NAMALWA (cell line): ENCODE measurements at places on chromosomes 2 and 18.
A peak's percentile ranks its signal among the peaks of the same experiment; 100 is the strongest.

DNA sequence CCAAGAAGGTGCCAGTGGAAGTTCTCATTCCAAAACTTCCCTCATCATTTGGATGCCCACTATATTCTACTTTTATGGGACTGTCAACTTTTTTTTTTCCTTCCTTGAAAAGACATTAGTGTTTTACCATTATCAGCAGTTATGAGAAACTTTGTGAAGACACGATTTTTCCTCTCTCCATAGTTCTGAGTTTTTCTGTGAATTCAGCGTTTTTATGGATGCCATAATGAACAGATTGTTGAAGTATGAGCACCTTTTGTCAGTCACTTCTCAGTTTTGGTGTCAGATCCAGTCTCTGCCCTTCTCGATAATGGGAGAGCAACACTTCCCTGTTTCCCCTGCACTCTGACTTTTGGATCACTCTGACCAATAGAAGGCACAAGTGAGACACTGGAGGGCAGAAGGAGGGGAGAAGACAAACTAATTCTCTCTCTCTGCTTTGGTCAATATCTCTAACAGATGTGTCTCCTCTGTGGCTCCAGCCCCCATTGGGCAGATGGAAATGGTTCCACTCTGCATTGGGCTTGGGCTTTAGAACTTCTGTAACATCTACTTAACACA lies 53.5 kb upstream of the FN1 start:
- DNase-seq, result no peak

DNA sequence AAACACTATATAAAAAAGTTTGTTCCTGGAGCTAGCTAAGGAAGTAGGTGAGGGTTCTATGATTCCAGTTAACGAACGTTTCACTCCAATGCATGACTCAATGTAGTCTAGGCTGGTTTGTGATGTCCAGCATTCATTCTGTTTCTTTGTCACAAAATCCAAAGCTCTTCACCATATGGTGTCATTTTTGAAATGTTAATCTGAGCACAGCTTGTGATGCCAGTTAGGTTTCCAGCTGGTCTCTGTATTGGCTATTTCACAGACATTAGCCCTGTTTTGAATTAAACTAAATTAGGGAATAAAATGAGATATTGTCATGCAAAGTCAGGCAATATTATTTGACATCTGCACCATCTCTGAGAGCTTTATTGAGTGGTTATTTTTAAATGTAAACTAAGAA lies 159.4 kb downstream of the RBM43 start:
- no peak for DNase-seq

GRCh38 chr2:85706063-85706462 lies 11.9 kb downstream of the GNLY start:
- no peak for DNase-seq

DNA sequence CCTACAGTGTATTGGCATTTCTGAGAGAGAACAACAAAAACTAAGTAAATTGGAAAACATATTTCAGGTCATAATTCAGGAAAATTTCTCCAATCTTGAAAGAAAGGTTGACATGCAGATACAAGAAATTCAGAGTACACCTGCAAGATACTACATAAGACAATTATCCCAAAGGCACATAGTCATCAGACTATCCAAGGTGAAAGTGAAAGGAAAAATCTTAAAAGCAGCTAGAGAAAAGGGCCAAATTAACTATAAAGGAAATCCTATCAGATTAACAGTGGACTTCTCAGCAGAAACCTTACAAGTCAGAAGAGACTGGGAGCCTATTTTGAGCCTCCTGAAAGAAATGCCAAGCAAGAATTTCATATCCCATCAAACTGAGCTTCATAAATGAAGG lies 449.0 kb upstream of the MMADHC start:
- no peak for DNase-seq

- DNase-seq, result no peak
Measured at GRCh38 chr2:133266926-133267590, 301.2 kb downstream of the NCKAP5 start.

GRCh38 chr2:11344342-11344955 lies at the start of gene ROCK2:
TSS of gene ROCK2 (minus strand) at chr2:11344636. CDS start at chr2:11344136, 500 bp downstream.
- DNase-seq, result peak; percentile 65

- no peak for DNase-seq
Measured at GRCh38 chr18:25826823-25827222, 263.6 kb downstream of the SS18 start.

DNA sequence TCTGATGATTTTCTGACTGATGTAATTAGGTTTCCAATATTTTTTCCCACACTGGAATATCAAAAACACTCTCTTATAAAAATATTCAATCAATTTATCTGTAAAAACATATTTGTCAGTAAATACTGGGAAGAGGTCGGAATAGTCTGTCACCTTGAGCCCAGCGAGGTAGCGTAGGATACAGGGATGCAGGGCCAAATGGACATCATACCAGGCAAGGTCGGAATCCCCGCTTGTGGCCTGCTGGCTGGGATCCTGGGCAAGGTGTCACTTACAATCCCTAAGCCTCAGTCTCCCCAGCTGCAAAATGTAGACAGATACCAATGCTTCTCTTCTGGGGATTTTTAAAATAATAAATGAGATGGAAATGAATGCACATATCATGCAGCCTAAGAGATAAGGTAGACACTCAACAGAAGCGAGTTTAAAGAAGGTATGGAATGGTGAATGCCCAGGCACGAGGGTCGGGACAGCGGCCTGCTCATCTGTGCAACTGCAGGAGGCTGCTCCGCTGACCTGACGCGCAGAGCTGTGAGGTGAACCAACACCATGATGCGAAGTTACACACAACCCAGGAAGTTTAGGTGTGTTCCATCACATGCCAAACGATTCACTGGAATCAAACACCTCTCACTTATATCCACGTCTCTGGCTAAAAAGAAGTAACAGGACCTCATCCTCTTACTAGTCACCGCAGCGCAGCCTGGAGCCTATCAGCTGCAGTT lies 98.2 kb downstream of the EIPR1 start:
- DNase-seq, result no peak

DNA sequence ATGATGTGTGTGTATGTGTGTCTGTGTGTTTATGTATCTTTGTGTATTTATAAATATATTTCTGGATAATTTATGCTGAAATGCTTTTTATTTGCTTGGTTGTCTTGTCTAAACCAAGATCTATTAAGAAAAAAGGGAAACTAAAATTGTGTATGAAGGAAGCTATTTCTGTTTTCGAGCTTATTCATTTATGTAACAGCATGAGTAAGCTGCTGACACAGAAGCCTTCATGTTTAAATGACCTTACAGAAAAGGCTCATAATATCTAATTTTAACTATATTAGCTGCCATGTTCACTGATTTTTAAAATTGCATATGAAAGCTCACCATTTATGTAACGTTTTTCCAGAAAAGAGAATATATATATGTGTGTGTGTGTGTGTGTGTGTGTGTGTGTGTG lies 392.8 kb downstream of the PTH2R start:
- DNase-seq, result no peak

DNA sequence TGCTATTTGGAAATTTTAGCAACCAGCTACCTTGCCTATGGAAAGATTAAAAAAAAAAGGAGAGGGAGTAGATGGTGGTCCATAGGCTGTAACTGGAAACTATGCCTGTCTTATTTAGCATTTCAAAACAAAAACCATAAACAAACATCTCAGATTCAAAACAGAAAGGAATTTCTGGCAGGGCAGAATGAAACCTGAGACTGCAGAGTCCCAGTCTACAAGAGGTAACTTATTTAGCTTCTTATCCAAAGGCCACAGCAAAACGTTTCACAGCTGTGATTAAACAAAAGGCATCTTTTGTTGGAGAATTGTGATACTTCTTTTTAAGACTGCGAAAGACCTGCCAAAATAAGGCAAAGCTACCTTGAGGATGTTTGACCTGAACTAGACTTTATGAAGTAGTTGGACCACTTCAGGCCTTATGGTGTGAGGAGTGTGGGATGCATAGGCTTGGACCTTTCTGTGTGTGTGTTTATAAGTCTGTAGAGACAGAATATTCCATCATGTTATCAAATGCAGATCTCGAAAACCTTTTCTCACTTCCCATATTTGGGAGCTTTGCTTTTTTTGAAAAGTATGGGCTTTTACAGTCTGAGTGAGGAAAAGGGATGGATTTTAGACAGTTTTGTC lies 11.0 kb downstream of the CRIM1 start:
- DNase-seq, result no peak

DNA sequence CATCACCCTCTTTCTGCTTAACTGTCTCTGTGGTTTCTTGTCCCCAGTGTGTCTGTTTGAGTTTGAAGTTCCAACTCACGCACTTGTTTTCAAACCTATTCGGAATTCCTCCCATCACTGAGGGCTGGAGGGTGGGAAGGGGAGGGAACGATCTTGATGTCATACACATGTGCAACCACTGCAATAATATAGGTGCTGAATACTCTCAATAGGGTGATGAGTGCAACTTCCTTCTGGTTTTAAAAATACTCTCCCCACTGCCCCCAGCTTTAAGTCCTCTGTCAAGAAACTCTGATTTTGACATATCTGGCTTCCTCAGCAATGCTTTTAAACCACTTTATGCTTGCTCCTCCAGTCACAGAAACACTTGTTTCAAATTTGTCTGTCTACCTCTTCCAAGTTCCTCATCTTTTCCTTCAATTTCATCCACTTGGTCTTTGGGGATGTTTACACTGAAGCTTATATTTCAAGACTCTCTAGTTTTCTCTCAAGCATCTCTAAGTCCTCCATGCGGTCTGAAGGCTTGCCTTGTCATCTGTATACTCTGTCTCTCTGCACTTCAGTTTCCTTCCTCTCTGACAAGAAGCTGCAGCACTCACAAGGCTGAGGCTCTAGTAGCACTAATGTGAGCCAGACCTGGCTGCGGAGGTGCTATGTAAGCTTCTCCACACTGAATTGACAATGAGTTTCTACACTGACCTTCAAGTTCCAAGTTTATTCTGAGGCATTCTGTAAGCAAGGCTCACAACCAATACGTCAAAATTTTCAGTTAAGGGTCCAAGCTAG lies 422.3 kb downstream of the ZEB2 start:
- no peak for DNase-seq

- no peak for DNase-seq
Measured at GRCh38 chr2:122029945-122030344, 274.5 kb downstream of the TSN start.

- DNase-seq, result no peak
Measured at GRCh38 chr2:45011121-45011520, 1.9 kb upstream of the SIX2 start.

DNA sequence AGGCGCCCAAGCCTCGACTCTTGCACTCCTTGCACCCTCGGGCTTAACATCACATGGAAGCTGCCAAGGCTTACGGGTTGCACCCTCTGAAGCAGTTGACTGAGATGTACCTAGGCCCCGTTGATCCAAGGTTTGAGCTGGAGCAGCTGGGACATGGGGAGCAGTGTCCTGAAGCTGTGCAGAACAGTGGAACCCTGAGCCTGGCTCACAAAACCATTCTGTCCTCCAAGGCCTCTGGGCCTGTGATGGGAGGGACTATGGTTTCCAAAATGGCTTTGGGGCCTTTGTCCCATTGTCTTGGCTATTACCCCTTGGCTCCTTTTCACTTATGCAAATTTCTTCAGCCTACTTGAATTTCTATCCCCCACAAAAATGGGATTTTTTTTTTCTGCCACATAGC lies 454.0 kb downstream of the PIK3C3 start:
- no peak for DNase-seq

DNA sequence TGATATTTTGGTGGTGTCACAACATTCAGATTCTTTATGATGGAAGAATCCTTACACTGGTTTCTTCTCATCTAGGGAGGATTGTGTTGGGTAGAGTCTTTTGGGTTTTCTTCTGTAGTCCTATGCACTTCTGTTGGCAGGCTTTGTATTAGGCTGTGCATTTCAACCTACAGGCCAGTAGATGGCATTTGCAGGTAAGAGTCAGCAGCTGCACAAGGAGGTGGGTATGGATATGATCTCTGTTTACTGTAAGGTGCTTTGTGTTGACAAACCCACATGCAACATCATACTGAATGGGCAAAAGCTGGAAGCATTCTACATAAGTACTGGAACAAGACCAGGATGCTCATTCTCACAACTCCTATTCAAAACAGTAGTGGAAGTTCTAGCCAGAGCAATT lies 656.8 kb downstream of the METTL4 start:
- DNase-seq, result peak; percentile 53

DNA sequence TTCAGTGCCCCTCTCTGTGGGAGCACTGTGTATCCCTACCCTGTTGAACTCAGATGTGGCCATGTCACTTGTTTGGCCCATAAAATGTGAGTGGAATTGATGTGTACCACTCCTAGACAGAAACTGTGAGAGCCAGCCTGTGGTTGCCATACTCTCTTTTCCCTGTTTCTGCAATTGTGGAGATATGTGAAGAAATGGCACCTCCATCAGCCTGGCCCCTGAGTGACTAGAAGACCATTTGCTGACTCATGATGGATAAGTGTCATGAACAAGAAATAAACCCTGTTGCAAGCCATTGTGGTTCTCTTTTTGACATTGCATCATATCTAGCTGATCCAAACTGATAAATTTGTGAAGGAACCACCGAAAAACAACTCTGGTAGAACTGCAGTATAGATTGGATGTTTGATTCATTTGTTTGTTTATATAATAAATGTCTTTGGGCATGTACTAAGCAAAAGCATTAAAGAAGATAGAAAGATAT lies 214.5 kb upstream of the FBXO11 start:
- no peak for DNase-seq

- DNase-seq, result no peak
Measured at GRCh38 chr2:197071790-197072436, 145.4 kb upstream of the PGAP1 start.

DNA sequence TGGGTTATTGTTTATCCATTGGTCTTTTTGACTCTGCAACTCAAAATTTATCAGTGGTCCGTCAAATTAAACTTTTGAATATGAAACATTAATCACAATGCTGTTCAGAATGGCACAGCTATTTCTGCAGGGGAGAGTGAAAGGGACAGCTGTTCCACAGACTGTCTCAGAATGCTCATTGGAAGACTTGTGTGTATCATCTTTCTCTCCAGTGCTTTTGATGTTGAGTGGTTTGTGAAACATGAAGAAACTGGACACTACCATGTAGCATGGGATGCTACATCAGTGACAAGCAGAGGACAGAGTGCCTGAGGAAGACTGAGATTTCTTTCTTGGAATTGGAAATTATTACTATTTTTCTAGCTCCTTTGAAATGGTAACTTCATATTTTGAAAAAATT lies 115.7 kb downstream of the PLCL1 start:
- DNase-seq, result no peak

- no peak for DNase-seq
Measured at GRCh38 chr18:67705748-67706147, 189.2 kb upstream of the DSEL start.

GRCh38 chr2:66673286-66673685 lies 238.4 kb downstream of the MEIS1 start:
- no peak for DNase-seq
